ENCODE measurements at places on chromosomes 1 and 21. TPM values are rescaled to one million over a fixed set of nuclear protein-coding genes. Genes with fewer than 3 reads are reported as not detected.

DNA sequence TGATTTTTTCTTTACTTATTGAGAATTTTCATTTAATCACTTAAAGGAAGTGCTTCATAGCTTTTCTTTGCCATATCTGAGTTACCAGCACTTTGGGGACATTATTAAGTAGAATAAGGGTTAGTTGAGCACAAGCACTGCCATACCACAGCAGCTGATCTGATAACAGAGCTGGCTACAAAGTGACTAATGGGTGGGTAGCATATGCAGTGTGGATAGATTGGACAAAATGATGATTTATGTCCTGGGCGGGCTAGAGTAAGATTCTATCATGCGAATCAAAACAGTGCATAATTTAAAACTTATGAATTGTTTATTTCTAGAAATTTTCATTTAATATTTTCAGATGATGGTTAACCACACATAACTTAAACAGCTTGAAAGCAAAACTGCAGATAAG is 102.2 kb upstream of the SNX7 start:
- no peak for DNase-seq

- DNase-seq: no peak
Observed at GRCh38 chr21:36728371-36729111, 29.6 kb downstream of the SIM2 start.

DNA sequence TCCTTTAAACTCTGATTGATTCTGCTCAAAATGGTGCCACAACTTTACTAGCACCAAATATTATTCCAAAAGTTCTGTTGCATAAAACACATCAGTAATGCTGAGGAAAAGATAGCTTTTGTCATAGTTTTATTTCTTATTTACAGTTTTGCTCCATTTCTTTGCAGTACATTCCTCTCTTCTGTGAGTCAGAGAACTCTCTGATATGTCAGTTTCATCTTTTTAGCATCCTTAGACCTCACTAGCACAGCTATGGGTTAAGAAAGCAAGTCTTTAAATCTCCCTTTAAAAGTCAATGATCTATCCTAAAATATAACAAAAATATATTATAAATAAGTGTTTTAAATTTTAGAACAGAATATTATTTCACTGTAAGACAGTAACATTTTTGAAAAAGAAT is 356.6 kb upstream of the SNX7 start:
- DNase-seq: no peak

- no peak for DNase-seq
Observed at GRCh38 chr1:70382682-70383081, 28.2 kb upstream of the ANKRD13C start.

DNA sequence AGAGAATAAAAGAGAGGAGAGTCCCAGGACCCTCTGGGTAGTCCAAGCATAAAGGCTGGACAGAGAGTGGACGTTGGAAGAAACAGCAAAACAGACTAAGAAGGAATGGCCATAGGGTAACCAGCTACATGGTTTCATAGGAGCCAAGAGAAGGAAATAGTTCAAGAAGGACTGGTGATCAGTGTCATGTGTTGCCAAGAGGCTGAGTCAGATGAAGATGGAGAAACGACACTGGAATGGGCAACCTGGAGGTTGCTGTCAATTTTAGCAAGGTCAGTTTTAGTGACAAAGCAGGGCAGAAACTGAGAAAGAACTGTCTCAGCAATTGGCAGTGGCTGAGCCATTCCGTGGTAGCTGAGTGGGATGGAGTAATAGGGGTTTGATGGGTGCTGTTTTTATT is 41.4 kb downstream of the HMGB4 start:
- DNase-seq: no peak

The SLC45A1 gene
- 0.60 TPM for total RNA-seq

Measured in CD8-positive, alpha-beta T cell (primary cell).